ENCODE measurements at places on chromosomes 11 and 22. TPM values are rescaled to one million over a fixed set of nuclear protein-coding genes. Genes with fewer than 3 reads are reported as not detected.

The KCNA4 gene
- 3.2 TPM for total RNA-seq

DNA sequence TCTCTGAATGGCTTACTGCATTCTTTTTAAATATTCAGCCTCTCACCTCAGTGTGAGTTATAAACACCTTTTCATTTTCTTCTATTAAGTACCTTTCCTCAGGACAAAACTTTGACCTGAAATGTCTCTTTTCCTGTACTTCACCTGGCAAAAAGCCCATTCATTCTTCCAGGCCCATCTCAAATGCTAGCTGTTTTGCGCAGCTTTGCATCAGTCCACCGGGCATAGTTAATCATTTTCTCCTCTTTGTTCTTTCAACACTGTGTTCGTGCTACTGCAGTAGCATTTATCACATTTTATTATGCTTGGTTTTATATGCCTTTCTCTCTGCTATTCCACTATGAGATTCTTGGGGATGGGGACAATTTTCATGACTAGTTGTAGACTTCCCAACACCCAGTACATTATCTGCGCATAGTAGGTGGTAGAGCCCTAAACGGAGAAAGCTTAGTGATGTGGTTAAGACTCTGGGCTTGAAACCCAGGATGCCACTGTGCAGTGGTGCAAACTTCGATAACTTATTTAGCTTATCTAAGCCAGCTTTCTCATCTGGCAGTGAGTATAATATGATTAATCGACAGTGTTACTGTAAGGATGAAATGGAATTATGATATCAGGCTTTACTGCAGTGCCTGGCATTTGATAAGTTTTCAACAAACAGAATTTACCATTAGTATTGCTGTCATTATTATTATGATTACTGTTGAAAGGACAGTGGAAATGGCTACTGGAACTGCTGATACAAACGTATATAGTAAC, 695.7 kb downstream of the NELL1 start:
- no peaks in the 10 kb centered on the region for H3K4me1 ChIP-seq
- no peaks in the 10 kb centered on the region for H3K36me3 ChIP-seq
- no peak overlapping the region for H3K27ac ChIP-seq
- no peak overlapping the region for H3K4me3 ChIP-seq
- DNase-seq = no peak

DNA sequence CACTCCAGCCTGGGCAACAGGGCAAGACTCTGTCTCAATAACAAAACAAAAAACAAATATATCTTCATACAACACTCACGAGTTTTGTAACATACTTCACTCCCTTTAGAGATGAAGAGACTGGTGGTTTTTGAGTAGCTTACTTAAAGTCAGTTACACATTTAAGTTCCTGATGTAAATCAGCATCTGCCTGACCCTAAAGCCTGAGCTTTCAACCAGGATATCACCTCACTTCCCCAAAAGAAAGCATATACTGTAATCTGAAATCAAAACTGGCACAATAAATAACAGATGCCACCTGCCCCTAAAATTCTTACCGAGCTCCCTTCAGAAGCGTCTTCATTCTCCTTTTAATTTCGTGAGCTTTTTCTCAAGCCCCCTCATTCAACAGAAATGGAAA, 31.5 kb downstream of the LARGE1 start:
- H3K27ac ChIP-seq = no peak overlapping the region
- H3K36me3 ChIP-seq = no peaks in the 10 kb centered on the region
- no peaks in the 10 kb centered on the region for H3K4me1 ChIP-seq
- DNase-seq = no peak
- no peaks in the 10 kb centered on the region for H3K27me3 ChIP-seq

GRCh38 chr11:2178906-2179494, 7.4 kb upstream of the TH start:
- no peak overlapping the region for H3K27ac ChIP-seq
- peaks cover 11% of the 10 kb centered on the region for H3K27me3 ChIP-seq
- H3K4me1 ChIP-seq = no peaks in the 10 kb centered on the region

The LDLRAD3 gene
- total RNA-seq = 16.4 TPM

The APOL5 gene
- 0.11 TPM for total RNA-seq

The PGA5 gene
- 1.1 TPM for total RNA-seq

DNA sequence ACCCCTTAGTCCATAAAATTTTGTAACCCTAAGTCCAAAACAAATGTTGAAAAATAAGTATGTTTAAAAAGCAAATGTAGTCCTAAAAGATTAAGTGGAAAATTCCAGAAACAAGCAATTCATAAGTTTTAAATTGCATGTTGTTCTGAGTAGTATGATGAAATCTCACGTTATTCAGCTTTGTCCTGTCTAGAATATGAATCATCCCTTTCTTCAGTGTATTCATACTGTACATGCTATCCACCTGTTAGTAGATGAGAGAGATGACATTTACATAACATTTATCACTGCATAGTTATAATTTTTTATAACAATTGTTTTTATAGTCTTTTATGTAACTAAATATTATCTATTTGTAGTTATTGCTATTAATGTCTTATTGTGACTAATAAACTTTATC, 622.3 kb upstream of the CHORDC1 start:
- H3K4me3 ChIP-seq = no peak overlapping the region
- H3K27ac ChIP-seq = no peak overlapping the region
- no peaks in the 10 kb centered on the region for H3K4me1 ChIP-seq
- DNase-seq = no peak
- H3K36me3 ChIP-seq = no peaks in the 10 kb centered on the region
- no peaks in the 10 kb centered on the region for H3K27me3 ChIP-seq

The DNAJB7 gene
- total RNA-seq = not detected

The NAALAD2 gene
- 13.9 TPM for total RNA-seq

Data from adrenal gland (tissue), 19 donors.